ENCODE measurements at places on chromosomes 11 and 22. TPM values are rescaled to one million over a fixed set of nuclear protein-coding genes. Genes with fewer than 3 reads are reported as not detected.

GRCh38 chr11:70127653-70128434 is 49.7 kb downstream of the ANO1 start:
- DNase-seq: no peak

Gene TBX1
- 12.8 TPM for total RNA-seq

DNA sequence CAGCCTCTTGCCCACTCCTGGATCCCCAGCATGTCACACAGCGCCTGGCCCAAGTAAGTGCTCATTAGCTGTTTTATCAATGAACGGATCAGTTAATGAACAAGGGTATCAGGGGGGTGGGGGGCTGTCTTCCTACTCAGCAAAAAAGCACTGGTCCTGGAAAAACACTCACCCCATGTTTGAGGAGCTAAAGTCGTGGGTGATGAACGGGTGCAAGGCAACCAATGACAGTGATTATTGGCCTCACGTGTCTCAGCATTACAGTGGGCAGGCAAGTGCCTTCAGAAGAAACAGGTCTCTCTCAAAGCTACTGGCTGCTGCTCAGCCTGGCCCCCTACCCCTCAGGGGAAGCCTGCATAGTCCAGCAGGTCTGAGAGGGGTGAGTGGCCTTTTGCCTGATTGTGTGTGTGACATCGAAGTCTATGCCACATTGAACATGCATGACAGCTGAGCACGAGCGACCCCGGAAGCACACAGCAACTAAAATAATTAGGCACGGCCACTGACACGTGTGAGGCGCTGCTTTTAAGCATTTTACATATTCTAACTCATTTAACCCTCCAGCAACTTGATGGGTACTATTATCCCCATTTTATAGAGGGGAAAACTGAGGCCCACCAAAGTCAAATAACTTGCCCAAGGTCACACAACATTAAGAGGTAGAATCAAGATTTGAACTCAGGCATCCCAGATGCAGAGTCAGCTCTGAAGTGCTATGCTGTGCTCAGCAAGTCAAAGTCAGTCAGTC is 2.6 kb upstream of the MS4A10 start:
- no peak for DNase-seq

GRCh38 chr11:34305193-34305592 is 52.6 kb downstream of the ABTB2 start:
- no peak for DNase-seq

DNA sequence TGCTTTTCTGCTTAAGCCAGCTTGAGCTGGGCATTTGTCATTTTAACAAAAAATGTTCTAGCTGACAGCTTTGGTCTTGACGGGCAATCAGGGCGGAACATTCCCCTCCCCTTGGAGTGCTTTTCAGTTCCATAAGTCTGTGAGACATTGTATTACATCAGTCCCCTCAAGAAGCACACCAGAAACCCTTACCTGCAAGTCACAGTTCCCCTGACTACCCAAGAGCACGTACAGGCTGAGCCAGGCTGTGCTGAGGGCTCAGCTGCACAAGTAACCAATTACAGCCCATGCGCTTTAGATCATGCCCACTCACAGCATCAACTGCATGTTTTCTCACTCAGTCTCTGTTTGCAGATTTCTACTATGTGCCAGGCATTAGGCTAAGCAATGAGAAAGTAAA is 19.1 kb downstream of the HIRA start:
- DNase-seq: no peak

Gene SYTL2
- total RNA-seq: 4.3 TPM

DNA sequence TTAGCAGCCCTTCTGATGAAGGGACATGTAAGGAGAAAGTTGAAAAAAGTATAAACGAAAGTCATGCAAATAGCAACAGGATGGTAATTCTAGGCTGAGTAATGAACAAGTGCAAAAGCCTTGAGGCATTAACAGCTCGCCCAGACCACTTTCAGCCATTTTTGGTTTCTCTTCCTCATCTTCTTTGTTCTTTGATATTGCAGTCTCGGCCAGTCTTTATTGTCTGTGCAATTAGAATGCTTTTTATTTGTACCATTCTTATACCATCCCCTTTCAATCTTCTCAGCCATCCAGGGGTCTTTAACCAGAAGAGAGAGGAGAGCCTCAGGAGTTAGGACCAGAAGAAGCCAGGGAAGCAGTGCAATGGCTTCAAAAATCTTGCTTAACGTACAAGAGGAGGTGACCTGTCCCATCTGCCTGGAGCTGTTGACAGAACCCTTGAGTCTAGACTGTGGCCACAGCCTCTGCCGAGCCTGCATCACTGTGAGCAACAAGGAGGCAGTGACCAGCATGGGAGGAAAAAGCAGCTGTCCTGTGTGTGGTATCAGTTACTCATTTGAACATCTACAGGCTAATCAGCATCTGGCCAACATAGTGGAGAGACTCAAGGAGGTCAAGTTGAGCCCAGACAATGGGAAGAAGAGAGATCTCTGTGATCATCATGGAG is 7.3 kb downstream of the TRIM34 start:
- DNase-seq: no peak

Gene IFITM10
- 0.80 TPM for total RNA-seq

GRCh38 chr22:27134315-27134701 is 476.9 kb downstream of the MIAT start:
- no peak for DNase-seq

GRCh38 chr11:73931039-73931645 is 19.7 kb upstream of the DNAJB13 start:
- peak; percentile 34 for DNase-seq

Gene IRF7
- 11.5 TPM for total RNA-seq

- no peak for DNase-seq
Observed at GRCh38 chr22:44158816-44159215, 21.9 kb upstream of the PARVG start.

DNA sequence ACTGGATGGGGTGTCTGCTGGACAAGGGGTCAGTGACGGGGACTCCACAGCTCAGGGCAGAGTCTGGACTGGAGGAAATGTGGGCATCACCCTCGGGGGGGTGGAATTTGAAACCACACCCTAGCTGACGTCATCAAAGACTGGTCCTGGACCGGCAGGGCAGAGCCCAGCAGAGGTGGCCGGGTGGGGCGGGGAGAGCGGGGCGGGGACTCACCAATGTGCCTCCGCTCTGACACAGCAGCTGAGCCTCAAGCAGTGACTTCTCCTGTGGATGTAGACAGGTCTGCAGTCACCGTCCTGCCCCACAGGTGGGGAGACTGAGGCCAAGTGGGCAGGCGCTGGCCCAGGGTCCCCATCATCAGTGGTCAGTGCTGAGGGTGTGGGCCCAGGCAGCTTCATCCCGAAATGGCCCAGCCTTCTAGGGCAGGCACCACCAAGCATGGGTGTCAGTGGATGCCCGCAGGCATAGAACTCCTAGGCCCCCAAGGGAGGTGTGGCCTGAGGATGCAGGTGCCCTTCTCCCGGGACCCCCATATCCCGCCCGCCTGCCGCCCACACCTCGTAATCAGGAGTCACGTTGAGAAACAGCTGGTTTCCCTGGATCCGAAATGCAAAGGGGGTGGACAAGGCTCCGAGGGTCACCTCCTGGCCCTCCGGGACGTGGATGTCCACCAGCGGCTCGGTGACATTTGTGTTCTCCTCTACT is 603 bp downstream of the CDHR5 start:
- DNase-seq: no peak

DNA sequence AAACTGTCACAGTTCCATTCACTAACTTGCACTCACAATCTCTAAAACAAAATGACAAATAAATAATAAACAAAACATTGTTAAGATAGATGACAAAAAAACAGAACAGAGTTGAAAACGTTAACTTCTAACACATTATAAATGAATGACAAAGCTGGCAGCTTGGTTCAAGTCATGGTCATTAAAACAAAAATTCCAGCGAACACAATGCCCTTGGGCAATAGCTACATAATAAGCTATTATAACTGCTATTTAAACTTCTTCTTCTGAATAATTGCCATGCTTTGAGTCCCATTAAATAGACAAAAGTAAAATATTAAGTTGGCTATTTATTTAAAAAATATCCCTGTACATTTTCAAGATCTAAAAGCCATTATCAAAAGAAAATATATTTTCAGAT is 54.7 kb downstream of the PICALM start:
- no peak for DNase-seq

DNA sequence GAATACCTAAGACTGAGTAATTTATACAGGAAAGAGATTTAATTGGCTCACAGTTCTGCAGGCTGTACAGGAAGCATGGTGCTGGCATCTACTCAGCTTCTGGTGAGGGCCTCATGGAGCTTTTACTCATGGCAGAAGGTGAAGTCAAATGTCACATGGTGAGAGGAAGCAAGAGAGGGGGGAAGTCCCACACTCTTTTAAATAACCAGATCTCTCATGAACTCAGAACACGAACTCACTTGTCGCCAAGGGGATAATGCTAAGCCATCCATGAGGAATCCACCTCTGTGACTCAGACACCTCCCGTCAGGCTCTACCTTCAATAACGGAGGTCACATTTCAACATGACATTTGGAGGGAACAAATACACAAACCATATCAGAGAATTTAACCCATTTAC is 42.2 kb downstream of the BIRC2 start:
- no peak for DNase-seq

GRCh38 chr11:22337596-22338485 is at the start of gene SLC17A6:
SLC17A6 (plus strand) TSS chr11:22338381; CDS start chr11:22338534, 153 bp downstream.
- peak; percentile 55 for DNase-seq

Gene MRE11
- 34.3 TPM for total RNA-seq

Gene ZBTB16
- total RNA-seq: 0.34 TPM

GRCh38 chr22:49370627-49371301 is 456.9 kb downstream of the BRD1 start:
- DNase-seq: peak; percentile 5

Gene PIK3IP1
- 1.6 TPM for total RNA-seq

DNA sequence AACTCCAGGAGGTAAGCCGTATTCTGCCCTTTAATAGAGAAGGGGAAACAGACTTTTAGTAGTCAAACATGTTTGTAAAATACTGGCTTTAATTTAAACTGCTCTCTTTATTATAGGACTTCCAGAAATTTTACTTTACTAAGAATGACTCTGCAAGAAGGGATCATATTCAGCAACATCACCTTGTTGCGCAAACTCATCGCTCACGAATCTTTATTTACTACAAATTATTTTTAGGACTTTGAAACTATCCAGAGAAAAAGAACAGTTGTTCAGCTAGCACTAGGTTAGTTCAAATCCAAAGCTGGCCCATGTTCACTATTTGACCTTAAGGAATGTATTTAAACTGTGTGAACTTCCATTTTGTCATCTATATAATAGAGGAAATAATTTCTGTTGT is 498.3 kb upstream of the TENM4 start:
- no peak for DNase-seq

- DNase-seq: no peak
Observed at GRCh38 chr11:124878759-124879492, 13.7 kb downstream of the ROBO3 start.

DNA sequence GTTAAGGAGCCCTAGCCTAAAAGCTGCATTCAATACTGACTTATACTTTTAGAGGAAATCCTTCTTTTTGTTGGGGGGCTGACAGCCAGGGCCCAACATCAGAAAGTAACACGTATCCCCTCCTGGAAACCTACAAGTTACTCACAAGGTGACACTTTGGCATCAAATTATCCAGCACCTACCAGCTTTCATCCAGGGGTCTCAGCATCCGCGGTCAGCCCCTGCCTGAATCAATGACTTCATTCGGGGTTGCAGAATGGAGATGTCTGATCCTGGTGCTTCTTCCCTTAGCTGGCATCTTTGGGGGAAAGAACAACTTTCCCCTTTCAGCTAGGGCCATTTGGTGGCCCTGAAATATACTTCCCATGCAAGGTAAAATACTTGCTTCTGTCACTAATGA is 5.3 kb upstream of the NAP1L4 start:
- DNase-seq: no peak

DNA sequence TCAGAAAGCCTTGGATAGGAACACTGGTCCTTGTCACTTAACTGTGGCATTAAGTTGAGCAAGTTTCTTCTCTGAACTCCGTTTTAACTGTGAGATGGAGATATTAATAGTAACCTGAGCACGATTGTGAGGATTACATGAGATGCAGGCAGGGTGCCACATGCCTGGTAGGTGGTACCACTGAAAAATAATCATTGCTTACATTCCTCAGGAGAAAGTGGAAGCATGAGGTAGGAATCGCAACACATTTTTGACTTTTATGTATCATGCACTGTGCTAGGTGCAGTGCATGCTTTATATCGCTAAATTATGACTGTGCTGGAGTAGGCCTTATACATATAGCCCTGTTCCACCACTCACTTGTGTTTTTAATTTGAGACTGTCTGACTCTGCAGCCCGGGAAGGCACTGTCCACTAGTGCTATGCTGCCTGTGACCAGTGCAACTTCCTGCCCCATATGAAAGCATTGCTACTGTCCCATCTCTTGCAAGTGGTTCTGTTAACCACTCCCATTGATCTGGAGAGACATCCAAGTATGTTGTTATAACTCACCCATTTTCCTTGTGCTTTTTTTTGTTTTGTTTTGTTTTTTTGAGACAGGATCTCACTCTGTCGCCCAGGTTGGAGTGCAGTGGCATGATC is 1.0 kb downstream of the UQCR10 start:
- DNase-seq: no peak

Gene TMPRSS6
- total RNA-seq: not detected

DNA sequence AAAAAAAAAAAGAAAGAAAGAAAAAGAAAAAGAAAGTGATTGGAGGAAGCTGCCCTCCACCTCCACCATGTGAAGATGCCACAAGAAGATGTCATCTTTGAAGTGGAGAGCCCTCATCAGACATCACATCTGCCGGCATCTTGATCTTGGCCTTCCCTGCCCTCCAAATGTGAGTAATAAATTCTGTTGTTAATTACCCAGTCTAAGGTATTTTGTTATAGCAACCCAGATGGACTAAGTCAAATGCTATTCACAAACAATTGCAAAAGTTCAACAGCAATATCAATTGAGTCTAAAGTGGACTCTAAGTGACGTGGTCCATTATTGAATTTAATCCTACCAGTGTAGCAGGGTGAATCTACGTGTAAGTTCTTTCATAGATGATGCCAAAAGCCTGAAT is 55.9 kb upstream of the NUP160 start:
- DNase-seq: no peak

DNA sequence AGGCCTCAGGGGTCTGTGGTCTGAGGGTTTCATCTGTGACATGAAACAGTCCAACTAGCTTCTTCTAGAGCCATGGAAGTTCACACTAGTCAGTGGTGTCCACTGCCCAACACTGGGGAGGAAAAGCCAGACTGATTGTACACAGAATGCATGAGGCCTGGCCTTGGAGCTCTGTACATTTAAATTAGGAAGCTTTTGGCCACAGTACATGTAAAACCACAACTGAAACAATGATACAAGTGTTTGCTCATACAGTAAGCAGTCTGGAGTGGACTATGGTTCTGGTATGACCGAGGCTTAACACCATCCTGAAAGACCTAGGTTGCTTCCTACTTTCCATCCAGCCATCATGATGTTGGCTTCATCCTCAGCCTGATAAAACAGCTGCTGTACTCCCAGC is 73.8 kb upstream of the SESN3 start:
- DNase-seq: no peak

Gene TMEM132A
- 114 TPM for total RNA-seq
